ENCODE measurements at places on chromosomes 2 and 18.

DNA sequence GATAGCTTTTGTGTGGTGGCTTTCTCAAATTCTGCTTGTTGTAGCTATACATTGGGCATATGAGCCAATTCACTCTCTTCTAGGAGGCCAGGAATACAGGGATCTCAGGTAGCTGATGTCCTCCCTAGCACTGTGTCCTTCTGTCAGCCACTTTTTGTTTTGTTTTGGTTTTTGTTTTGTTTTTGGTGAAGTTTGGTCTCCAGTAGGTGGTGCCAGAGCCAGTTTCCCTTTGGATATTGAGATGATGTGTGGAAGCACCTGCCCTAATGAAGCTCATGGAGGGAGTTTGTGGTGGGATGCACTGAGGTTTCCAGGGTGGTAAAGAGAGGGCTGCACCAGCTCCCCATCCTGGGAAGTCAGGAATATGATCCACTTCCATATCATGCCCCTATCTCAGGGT is 100.5 kb upstream of the VWC2L start:
- DNase-seq = no peak

- DNase-seq = no peak
Measured at GRCh38 chr2:85250045-85250444, 77.7 kb downstream of the TGOLN2 start.

DNA sequence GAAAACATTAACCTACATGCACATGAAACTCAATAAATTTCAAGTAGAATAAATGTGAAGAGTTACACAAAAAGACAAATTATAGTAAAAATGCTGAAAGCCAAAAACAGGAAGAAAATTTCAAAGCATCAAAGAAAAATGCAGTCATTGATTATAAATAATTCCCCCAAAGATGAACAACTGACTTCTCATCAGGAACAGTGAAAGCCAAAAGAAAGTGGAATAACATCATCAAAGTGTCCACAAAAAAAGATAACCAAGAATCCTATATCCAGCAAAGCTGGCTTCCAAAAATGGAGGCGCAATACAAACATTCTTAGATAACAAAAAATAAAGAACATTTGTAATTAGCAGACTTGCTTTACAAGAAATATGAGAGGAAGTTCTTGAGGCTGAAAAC is 161.6 kb downstream of the CMPK2 start:
- no peak for DNase-seq

DNA sequence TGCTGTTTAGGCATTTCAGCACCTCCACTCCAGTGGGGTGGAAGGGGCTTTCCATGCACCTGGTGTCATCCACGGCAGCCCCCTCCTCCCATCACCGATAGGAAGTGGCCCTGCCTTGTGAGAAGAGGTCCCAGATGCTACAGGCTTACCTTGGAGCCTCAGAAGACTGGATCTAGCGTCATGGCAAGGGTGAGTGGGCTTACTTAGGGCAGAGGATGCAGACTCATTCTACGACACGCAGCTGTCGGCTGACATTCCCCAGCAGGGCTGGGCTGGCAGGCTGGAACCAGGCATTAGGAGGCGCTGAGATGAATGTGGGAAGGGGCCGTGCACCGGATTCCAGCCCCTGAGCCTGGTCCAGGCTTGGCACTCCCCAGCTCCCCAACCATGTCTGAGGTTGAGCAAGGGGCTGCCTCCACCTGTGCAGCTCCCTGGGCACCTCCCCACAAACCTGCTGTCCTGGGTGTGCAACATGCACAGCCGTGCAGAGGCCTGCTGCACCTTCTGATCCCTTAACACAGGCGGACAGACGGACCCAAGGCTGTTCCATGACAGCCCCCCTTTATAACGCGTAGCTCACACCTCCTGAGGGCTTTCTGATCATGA is 1.7 kb upstream of the PRLH start:
- no peak for DNase-seq

DNA sequence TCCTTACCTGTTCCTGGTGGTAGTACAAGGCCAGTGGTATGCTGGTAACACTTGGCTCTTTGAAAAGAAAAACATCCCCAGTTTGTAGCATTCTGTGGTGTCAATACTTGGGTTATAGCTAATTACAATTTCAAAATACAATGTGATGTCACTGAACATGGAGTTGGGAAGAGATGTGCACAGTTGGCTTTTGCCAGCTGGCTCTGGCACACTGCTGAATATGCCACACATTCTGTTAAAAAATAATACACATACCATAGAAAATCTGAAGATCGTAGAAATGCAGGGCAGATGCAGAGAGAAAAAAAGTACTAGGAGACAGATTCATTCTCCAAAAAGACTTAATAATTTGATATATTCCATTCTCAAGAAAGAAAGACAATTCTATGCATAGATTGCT is 101.5 kb downstream of the TACR1 start:
- DNase-seq = no peak

DNA sequence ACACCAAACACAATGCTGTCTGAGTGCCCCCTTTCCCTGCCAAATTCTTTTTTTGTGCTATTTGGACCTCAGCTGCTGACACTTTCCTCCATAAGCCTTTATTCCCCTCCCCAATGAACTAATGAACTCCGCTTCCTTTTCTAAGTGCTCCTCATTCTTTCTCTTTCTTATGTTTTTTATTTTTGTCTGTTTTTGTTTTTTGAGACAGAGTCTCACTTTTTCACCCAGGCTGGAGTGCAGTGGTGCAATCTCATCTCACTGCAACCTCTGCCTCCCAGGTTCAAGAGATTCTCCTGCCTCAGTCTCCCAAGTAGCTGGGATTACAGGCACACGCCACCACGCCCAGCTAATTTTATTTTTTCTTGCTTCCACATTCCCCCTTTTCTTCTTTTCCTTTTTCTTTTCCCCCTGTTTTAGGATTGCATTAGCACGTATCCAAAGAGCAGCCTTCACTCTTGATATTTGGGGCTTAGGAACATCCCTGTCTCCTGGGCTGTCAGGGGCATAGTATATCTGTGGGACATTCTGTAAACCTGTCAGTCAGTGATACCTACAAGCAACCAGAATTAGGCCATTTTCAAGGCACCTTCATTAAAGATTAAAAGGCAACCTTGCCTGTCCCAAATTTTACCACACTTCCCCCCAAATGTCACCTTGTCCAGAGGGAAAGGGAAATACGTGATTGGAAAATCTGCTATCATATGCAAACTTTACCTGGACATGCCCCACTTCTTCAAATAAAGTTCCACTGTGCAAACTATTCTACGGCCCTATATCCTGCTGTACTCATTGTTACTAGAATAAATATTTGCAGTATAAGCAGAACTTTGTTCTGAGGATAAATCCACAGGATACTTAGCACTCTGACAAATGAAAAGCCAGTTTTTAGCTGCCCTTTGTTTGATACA is 65.1 kb upstream of the ACSL3 start:
- DNase-seq = no peak

DNA sequence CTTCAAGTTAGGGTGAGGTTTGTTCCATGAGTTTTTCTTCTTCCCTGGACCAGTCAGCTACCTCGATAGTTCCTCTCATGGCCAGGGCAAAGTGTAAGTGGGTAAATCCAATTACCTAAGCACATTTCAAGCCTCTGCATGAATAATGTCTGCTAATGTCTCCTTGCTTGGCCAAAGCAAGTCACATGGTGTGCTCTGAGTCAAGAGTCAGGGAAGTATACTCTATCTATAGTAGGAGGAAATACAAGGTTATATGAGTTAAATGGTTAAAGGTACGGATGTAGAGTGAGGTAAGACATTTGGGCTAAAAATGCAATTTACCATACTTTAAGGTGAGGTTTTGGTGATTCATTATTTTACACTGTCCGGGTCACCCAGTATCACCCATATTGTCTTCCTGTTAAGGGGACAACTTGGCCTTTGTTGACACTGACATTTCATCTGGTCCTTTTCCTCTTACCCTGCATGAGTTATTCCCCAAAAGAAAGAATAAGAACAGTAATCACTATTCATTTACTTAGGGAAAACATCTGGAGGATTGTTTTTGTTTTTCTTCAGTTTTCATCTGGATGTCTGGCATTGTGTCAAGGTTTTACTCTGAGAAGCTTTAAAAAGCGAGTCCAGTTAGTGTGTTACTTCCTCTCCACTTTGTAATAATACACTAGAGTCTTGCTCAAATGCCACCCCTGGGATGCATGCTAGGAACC is 405.5 kb downstream of the RND3 start:
- no peak for DNase-seq

- no peak for DNase-seq
Measured at GRCh38 chr2:206984206-206984605, 44.9 kb downstream of the CPO start.

DNA sequence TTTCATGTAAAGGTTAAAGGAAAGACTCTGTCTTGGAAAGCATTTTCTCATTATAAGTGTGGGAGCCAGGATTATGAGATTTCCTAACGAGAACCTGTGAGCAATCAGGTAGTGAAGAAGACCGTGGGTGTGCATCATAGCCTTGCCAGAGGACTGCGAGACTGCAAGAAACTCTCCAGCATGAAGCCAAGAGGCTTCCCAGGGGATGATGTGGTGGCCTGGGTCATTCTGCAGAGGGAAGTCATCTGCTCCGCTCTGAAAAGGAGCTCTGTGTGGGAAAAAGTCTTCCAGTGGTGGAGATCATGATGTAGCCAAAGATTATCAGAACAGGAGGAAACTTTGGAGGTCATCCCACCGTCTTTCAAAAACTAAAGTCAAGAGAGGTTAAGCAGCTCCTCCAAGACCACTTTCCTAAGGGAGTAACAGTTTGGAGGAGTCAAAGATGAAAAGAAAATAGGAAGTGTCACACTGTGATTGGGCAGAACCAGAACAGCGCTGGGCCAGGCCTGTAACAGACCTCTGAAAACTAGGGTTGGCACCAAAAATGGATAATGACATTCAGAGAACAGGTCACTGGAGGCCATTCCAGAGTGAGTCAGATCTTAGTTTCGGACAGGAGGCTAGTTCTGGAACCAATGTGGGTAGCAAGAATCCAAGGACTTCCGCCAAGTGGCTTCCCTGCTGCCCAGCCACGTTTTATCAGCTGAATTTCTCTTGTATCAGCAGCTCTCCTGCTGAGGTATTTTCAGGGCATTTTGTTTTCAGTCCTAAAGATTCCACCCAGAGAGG is 113.0 kb downstream of the LRATD1 start:
- DNase-seq = no peak

DNA sequence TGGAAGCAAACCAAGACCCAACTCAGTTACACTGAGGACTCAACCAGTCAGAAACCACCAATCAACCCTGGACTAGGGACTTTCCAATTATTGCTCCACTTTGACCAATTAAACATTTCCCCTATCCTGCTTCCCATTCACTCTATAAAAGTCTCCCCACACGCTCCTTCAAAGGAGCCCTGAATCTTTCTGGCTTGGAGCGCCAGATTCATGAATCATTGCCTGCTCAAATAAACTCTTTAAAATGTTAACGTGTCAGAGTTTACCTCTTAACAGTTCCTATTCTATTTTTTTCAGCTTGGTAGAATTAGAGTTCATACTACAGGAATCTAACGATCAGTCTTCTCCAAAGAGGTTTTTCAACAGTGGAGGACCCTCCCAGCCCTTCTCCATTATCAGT is 20.7 kb upstream of the SULT1C2 start:
- no peak for DNase-seq

DNA sequence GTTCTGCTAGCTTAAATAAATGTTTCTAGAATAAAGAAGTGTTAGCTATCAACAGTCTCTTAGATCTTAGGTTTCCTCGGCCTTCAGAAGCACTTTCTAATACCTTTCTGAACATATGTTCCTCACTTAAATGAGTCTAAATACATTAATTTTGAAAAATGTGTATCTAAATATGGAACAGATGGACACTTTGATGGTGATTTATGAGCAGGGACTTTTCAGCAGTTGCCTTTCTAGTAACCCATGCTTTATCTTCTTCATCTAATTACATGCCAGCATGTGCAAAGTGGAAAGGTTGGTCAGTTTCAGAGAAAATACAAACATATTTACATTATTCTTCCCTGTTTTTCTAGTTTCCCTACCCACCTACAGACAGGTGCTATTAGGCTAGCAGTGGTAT is 797.0 kb upstream of the CHAC2 start:
- no peak for DNase-seq

DNA sequence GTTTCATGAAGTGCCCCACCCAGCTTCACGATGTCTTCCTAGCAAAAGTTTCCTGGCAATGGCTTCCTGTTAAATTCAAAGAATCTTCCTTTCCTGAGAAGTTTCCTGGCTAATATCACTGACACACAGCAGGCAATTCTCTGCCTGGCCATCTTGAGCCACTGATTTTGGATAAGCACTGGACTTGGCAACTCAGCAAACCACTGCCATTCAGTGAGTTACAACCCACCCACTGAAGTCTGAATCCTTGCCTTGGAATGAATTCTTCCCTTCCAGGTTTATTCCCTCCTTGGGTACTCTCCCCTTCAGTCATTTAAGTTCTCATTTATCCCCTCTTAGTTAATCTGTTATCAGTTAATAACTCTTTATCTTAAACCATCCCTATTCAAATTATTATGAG is 426.0 kb downstream of the MBD2 start:
- no peak for DNase-seq

DNA sequence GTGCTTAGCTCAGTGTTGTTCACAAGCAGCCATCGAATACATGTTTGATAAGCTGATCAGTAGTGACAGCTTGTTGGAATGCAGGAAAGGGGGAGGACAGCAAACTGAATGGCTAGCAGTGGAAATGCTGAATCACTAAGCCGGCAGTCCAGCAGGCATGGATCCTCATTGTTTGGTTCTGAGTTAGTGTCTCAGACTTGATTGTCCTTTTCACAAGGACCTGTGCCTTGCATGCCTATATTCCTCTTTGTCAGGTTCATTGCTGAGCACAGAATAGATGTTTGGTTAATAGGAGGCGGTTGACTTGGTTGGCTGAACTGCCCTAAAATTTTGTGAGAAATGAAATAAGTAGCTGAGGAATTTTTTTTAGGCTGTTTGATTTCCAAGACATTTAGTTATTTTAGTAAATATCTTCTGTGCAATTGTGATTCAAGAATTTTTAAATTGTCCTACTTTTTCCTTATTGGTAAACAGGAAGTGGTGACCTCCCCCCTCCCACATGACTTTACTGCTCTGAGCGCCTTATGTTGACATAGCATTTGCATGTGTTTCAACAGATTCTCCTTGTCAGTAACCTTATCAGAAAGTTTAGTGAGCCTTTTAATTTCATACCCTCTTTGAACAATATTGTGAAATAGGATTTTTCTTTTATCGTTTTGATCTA is 21.4 kb upstream of the STON1 start:
- DNase-seq = no peak

- no peak for DNase-seq
Measured at GRCh38 chr2:118786746-118787145, 60.7 kb downstream of the EN1 start.

- no peak for DNase-seq
Measured at GRCh38 chr2:57180678-57181077, 865.9 kb upstream of the VRK2 start.

DNA sequence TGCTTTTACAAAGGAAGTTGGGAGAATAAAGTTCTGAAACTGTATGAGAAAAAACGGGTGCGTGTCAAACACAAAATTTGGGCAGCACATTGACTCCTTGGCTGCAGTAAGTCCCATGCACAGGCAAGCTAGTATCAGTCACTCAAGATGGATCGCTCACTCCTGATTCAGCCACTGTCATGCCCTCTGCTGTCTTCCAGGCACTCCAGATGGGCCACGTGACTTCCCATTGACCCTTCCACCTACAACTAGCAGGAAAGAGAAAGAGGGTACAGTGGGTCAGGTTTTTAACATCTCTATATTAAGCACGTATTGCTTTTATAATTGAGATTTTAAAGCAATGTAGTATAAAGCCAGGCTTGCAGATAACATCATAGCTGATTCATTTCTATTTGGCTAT is 8.6 kb downstream of the ARHGEF33 start:
- DNase-seq = no peak

GRCh38 chr2:85994897-85995647 is 106.3 kb upstream of the ST3GAL5 start:
- no peak for DNase-seq
